ENCODE measurements at places on chromosomes 13 and 19.

GRCh38 chr13:46278474-46278873, 66.7 kb downstream of the LRRC63 start:
- no peak for DNase-seq

DNA sequence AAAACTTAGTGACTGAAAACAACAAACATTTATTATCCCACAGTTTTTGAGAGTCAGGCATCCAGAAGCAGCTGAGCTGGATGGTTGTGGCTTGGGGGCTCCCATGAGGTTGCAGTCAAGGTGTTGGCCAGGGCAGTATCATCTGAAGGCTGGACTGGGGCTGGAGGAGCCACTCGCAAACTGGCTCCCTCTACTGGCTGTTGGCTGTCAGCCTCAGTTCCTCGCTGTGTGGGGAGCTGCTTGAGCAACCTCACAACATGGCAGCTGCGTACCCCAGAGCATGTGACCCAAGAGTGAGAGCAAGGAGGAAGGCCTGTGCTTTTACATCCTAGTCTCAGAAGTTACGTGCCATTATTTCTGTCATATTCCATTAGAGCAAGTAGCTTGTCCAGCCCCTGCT, 9.7 kb downstream of the YJU2 start:
- DNase-seq = no peak

DNA sequence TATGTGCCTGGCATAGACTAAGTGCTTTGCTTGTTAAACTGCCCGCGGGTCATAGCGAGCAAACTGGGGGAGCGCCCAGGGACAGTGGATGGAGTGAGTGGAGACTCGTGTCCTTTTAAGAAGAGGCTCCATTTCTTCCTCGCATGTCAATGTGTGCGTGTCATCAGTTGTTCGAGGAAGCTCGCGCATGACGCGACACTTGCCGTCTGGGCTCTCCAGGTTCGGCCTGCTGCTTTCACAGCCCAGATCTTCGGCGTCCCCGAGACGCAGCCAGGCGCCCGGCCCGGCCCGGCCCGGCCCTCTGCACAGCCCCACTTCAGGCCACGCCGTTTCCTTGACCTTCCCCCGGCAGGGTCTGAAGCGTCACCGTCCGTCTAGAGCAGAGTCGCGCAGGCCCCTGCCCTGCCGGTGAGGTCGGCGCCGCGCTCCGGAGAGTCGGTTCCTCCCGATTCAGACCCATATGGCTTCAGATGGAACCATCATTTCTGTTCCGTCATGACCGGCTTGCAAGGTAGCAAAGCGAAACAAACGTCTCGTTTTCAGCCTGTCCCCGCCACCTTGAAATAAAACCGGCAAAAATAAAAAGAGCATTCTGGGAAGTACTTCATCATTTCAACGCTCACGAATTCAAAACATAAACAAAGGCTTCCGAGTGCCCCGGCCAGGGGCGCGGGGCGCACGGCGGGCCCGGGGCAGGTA, 599 bp upstream of the ARHGEF7 start:
- DNase-seq = no peak

DNA sequence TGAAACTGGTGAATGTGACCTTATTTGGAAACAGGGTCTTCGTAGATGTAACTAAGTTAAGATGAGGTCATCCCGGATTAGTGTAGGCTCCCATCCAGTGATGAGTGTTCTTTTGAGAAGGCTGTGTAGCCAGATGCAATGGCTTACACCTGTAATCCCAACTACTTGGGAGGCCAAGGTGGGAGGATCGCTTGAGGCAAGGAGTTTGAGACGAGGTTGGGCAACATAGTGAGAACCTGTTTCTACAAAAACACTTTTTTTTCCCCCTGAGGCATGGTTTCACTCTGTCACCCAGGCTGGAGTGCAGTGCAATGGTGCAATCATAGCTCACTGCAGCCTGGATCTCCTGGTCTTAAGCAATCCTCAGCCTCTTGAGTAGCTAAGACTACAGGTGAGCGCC, 36.4 kb downstream of the FBN3 start:
- DNase-seq = no peak

GRCh38 chr13:78065141-78065540, 146.5 kb upstream of the EDNRB start:
- DNase-seq = no peak

DNA sequence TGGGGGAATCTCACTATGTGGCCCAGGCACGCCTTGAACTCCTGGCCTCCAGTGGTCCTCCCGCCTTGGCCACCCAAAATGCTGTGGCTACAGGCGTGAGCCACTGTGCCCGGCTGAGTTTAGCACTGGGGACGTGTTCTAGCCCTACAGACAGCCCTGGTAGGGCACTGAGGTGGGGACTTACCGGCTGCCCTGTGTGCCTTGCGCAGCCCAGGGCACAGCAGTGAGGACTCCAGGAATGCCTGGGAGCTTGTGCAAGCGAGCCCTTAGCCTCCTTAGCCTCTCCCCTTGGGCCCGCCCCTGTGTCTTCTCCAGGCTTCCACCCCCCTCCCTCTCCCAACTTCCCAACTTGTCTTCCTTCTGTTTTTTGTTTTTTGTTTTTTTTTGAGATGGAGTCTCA, 21.0 kb downstream of the CCNE1 start:
- no peak for DNase-seq

GRCh38 chr13:70769817-70770216, 661.6 kb upstream of the KLHL1 start:
- DNase-seq = no peak

DNA sequence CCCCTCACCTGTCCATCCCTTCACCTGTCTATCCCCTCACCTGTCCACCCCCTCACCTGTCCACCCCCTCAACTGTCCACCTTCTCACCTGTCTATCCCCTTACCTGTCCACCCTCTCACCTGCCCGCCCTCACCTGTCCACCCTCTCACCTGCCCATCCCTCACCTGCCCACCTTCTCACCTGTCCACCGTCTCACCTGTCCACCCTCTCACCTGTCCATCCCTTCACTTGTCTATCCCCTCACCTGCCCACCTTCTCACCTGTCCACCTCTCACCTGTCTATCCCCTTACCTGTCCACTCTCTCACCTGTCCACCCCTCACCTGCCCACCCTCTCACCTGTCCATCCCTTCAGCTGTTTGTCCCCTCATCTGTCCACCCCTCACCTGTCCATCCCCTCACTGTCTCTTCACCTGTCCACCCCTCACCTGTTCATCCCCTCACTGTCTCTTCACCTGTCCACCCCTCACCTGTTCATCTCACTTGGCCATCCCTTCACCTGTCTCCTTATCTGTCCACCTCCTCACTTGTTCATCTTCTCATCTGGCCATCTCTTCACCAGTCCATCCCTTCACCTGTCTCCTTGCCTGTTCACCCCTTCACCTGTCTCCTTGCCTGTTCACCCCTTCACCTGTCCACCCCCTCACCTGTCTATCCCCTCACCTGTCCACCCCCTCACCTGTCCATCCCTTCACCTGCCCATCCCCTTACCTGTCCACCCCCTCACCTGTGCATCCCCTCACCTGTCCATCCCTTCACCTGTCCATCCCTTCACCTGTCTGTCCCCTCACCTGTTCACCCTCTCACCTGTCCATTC, 12.7 kb upstream of the KANK2 start:
- no peak for DNase-seq

GRCh38 chr13:25267715-25268114, 19.6 kb downstream of the MTMR6 start:
- no peak for DNase-seq

GRCh38 chr19:24078680-24079079, 8.3 kb upstream of the ZNF254 start:
- no peak for DNase-seq

- no peak for DNase-seq
Measured at GRCh38 chr13:98033277-98034247, 80.1 kb downstream of the IPO5 start.

DNA sequence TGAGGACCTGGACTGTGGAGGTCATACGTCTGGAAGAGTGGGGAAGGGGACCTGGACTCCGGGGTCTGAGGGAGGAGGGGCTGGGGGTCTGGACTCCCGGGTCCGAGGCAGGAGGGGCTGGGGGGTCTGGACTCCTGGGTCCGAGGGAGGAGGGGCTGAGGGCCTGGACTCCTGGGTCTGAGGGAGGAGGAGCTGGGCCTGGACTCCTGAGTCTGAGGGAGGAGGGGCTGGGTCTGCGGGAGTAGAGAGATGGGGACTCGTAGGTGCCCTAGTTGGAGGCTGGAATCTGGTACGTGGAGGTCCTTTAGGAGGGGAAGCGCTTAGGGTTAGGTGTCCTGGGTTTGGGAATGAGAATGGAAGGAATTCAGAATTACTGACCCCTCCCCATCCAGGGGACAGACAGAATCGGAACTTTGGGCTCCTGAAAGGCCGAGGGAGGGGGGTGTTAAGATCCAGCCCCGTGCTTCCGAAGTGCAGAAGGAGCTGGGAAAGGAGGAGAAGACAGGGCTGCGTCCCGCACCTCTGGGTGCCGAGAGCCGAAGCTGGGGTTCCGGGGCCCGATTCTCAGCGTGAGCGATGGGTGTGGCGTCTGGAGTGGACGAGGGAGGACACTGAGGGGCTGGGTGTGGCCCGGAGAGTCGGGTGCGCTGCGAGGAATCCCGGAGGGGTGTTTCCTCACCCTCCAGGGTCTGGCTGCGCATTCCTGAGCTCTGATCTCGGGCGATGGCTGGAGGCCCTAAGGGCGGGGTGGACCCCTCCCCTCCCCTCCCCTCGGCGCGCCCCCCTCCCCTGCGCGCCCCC, 608 bp downstream of the MYADM start:
- peak; percentile 52 for DNase-seq

DNA sequence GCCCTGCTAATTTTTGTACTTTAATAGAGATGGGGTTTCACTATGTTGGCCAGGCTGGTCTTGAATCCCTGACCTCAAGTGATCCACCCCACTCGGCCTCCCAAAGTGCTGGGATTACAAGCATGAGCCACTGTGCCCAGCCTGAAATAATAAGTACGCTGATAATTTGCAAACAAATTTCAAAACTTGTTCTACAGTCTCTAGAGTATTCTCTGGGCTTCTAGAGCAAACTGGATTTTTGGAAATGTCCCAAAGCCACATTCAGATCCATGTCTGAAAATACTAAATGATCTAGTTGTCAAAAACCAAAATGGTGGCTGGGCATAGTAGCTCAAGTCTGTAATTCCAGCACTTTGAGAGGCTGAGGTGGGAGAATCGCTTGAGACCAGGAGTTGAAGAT, 39.9 kb upstream of the PSPC1 start:
- no peak for DNase-seq

DNA sequence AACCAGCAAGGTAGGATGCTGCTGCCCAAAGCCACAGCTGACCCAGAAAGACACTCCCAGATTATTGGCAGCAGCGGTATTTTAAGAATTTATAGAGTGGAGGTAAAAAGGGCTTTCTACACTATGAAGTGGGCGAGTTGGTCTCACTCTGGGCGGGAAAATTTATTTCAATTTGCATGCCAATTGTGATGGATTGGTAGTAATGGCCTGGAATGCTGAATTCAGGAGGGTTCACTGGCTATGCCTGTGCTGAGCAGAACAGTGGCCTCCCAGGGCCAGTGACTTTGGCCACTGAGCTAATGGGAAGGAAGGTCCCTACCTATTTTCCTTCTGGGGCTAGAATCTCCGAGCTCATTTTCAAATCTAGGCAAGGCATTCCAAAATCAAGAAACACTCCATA, 243.5 kb downstream of the TSHZ3 start:
- no peak for DNase-seq

DNA sequence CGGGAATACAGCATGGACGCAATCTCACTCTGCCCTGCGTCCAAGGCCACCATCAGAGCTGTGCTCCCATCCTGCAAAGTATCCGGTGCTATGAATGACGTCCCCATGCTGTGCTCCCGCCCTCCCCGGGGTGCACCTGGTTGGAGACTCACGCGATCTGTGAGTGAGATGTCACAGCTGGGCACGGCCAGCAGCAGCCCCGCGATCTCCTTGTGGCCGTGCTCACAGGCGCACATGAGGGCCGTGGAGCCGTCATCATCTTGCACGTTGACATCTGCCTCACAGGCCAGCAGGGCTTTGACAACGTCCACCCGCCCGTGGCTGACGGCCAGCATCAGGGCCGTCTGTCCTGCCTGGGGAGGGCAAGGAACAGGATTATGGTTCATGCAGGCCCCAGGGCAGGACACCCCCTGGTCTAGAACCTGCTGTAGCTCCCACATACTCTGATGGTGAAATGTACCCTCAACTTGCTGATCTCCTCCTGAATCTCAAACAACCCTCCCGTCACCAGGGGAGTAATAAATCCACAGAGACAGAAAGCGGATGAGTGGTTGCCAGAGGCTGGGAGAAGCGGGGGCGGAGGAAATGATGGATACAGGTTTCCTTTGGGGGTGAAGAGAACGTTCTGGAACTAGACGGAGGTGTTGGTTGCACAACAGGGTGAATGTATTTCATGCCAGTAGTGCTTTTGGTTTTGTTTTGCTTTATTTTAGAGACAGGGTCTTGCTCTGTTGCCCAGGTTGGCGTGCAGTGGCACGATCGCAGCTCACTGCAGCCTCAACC, 14.5 kb upstream of the SPC24 start:
- no peak for DNase-seq

DNA sequence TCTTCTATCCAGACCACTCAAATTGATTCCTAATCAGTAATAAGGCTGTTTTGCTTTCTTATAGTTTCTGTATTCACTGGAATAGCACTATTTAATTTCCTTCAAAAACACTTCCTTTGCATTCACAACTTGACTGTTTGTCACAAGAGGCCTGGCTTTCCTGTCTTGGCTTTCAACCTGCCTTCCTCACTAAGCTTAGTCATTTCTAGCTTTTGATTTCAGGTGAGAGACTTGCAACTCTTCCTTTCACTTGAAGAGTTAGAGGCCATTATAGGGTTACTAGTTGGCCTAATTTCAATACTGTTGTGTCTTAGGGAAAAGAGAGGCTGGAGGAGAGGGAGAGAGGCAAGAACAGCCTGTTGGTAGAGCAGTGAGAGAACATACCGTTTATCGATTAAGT, 47.0 kb downstream of the SACS start:
- no peak for DNase-seq

DNA sequence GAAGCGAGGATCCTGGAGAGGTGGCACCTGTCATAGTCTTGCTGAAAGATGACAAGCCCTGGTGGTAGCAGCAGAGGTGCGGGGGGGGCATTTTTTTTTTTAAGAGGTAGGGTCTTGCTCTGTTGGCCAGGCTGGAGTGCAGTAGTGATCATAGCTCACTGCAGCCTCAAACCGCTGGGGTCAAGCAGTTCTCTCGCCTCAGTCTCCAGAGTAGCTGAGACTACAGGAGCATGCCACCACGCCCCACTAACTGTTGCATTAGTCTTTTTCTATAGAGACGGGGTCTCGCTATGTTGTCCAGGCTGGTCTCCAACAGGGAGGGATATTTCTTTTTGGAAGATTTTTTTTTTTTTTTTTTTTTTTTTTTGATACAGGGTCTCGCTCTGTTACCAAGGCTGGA, 3.3 kb downstream of the BAX start:
- DNase-seq = no peak

DNA sequence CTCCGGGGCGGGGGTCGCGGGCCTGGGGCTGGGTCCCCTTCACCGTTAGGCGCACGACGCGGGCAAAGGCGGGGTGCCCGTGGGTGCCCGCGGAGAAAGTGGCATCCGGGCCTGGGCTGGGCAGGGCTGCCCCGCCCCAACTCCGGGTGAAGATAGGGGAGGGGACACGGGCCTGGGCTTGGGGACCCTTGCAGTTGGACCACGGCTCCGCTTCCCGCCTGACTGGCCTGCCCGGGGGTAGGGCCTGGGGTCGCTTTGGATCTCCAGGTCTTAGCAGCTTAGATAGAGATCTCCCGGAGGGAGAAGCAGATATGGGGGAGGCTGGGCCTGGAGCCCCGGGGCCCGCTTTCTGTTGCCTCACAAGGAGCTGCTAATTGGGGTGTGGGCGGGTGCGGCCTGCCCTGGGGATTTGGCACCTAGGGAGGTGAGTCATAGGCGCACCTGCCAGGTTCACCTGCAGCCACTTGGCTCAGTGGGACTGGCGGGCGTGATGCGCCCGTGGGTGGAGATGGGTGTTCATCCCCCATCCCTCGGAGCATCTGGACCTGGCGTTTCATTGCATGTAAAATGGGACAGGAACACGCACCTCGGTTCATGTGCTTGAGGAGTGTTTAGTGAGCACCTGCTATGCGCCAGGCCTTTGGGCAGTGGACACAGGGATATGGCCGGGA, 585 bp downstream of the MAP1S start:
- DNase-seq = peak; percentile 23
